ENCODE measurements at places on chromosomes 1 and 21.
A peak's percentile ranks its signal among the peaks of the same experiment; 100 is the strongest.

GRCh38 chr21:43930074-43930847, 65.2 kb downstream of the AGPAT3 start:
- DNase-seq = no peak

GRCh38 chr1:9701665-9702064, 50.1 kb downstream of the PIK3CD start:
- DNase-seq = no peak

- no peak for DNase-seq
These were observed 225.6 kb upstream of the FGGY start for GRCh38 chr1:59071289-59071688.

DNA sequence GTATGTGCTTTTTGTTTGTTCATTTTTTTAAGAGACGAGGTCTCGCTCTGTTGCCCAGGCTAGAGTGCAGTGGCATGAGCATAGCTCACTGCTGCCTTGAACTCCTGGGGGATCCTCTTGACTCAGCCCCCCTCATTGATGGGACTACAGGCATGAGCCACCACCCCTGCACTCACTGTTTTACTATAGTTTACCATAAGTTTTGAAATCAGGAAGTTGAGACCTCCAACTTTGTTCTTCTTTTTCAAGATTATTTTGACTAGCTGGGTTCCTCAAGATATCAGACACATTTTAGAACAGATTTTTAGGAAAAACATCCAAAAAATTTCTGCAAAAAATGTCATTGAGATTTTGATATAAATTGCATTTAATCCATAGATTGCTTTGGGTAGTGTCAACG, 120.4 kb upstream of the FGGY start:
- no peak for DNase-seq

DNA sequence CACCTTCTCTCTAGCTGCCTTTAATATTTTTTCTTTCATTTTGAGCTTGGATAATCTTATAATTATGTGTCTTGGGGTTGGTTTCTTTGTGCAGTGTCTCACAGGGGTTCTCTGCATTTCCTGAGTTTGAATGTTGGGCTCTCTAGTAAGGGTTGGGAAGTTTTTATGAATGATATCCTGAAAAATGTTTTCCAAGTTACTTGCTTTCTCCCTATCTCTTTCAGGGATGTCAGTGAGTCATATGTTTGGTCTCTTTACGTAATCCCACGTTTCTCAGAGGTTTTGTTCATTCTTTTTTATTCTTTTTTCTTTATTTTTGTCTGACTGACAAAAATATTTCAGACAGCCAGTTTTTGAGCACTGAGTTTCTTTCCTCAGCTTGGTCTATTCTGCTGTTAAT, 55.4 kb upstream of the CCDC190 start:
- DNase-seq = no peak

GRCh38 chr1:3054474-3054873, 14.5 kb upstream of the PRDM16 start:
- DNase-seq = no peak

GRCh38 chr1:115326419-115326818, 11.6 kb downstream of the NGF start:
- no peak for DNase-seq

DNA sequence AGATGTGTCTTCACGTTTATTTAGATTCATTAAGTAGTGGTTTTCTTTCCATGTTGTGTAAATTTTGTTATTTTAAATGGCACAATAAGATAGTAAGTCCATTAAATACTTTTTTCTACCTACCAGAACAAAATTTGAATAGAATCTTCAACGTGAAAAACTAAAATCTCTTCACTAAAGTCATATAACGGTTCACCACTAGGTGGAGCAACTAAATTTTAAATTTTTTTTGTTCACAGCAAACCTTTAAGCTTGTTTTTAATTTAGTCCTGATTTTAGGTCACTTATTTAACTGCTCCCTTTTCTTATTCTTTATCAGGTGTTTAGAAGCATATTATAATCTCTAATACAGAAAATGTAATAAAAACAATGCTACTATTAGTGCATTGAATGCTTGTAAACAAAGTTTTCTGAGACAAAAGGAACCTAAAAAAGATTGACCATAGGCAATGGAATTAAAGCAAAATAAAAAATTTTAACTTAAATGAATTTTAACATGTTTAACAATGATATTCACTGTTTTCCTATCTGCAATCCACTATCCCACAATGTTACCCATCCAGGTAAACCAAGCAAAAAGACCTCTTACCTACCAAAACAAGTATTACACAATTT, 28.3 kb upstream of the PKN2 start:
- no peak for DNase-seq

DNA sequence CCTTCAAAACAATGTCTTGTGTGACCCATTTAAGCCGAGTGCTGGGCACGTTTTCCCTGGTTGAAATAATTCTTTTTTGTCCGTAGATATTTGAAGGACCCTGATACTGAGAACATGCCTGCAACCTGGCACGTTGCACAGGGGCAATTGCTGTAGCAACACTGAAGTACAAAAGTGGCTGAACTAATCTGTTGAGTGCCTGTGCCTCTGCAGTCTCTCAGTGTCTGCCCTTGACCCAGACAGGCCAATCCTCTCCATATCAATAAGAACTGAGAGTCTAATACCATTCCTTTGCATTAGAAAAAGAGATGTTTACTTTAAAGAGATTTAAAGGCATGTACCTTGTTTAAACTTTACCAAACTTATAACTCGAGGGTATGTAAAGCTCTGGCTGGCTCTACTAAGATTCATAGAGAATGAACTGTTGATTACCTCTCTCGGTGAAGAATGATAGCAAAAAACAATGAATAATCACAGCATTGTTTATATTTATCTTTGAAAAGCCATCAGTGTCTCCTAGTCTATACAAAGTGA, 2.4 kb downstream of the GREM2 start:
- DNase-seq = no peak

GRCh38 chr1:215023155-215023832, 59.2 kb upstream of the KCNK2 start:
- DNase-seq = no peak

DNA sequence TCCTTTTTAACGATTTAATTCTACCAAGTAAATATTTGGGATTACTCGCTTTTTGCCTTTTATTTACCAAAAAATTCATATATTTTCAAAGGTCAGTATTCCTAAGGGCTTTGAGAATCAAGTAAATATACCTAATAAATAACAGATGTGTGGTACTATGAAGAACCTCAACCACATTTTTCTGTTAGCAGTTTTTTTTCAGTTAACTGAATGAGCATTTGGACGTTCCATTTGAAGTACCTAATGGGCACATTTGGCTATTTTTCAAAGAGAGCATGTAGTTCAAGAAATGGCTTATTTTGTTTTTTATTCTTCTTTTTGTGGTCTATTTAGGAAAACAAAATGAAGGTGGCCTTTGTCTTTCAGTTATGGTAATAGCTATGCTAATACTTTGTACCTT, 253.0 kb downstream of the GPR52 start:
- DNase-seq = no peak

- no peak for DNase-seq
These were observed 6.8 kb downstream of the LAPTM5 start for GRCh38 chr1:30750731-30751291.

GRCh38 chr1:11602981-11603380, 51.2 kb downstream of the FBXO2 start:
- no peak for DNase-seq

DNA sequence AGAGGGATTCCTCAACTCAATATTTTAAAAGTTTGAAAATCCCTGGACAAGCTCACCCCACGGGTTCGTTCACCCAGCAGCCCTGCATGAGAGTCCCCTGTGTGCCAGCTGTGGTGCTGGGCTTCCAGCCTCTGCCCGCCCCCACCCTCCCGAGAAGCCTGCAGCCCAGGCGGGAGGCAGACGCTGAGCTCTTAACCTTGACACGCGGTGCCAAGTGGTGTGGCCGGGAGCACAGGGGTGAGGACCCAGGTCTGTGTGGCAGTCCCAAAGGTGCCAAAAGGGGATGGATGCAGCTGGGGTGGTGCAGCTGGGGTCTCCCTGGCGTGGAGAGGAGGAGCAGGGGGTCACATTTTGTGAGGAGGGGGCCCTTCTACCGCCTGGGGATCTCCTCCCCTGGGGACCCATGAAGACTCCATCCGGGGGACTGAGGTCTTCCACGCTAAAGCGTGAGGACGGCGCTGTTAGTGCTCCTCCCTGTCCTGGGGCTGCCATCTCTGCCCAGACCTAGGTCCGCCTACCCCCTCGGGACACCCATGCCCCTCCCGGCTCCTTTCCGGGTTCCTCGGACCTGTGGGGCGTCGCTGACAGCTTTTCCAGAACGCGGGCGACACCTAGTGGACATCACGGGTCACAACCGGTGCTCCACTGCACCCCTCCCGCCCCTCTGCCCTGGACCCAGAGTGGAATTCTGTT, 12.9 kb downstream of the PLA2G2F start:
- no peak for DNase-seq

DNA sequence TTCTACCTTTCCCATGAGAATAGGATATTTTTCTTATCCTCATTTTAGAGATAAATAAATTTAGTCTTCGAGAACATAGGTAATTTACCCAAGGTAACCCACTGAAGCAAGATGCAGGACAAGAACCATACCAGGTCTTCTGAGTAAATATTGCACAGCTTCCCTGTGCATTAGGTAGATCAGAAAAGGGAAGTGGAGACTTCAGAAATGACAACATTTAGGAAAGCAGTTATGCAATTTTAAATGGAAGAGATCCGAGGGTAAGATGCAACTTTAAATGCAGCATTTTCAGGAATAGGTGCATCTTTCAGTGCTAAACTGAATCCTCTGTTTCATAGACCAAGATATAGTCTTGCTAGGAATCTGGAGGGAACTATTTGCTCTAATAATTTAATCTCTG, 206.4 kb upstream of the SGIP1 start:
- DNase-seq = no peak

GRCh38 chr1:174982971-174983689, 16.6 kb upstream of the CACYBP start:
- no peak for DNase-seq

- DNase-seq = no peak
These were observed 51.7 kb upstream of the NFASC start for GRCh38 chr1:204818998-204819397.

DNA sequence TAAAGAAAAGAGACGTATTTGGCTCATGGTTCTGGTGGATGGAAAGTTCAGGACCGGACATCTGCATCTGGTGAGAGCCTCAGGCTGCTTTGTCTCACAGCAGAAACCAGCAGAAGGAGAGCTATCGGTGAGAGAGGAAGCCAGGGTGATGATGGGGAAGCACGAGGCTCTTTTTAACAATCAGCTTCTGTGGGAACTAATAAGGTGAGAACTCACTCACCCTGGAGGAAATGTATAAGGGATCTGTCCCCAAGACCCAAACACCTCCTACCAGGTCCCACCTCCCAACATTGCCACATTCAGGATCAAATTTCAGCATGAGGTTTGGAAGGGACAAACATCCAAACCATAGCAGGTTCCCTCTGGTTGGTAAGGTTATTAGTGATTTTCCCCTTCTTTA, 32.8 kb downstream of the ASTN1 start:
- no peak for DNase-seq

DNA sequence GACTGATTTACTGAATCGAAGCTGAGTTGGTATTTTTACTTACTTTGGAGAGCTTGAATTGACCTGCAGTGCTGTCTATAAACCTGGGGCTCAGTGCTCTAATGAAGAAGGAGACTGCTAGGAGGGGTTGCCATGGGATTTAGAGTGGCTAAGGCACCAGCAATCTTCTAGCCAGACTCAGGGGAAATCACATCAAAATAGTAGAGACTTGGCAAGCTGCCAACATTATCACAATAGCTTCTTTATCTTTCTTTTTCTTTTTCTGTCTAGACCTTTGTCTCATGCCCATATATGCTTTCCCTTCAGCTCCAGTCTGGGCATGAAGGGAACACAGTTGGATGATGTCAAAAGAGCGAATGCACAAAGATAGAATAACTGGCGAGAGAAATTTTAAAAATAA, 301.1 kb upstream of the DPYD start:
- DNase-seq = no peak

- DNase-seq = no peak
These were observed 44.5 kb downstream of the MARK1 start for GRCh38 chr1:220572416-220572815.

DNA sequence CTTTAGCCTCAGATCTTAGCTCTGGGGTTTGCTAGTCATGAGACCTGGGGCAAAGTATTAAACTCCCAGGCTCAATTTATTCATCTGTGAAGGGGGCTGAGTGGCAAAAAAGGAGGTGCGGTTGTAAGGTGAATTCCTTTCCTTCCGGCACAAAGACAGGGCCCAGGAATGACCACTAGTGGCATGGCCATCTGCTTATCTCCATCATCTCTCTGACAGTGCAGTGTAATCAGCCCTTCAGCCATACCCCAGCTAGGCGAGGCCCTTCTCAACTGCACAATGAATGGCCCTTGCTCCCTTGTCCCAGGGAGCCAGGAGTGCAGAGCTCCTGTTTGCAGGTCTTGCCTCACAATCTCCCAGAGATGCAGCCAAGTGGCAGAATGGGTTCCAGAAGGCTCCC, 5.6 kb upstream of the SLC26A9 start:
- DNase-seq = no peak

GRCh38 chr1:94648225-94649007, 106.9 kb upstream of the F3 start:
- DNase-seq = peak; percentile 80

DNA sequence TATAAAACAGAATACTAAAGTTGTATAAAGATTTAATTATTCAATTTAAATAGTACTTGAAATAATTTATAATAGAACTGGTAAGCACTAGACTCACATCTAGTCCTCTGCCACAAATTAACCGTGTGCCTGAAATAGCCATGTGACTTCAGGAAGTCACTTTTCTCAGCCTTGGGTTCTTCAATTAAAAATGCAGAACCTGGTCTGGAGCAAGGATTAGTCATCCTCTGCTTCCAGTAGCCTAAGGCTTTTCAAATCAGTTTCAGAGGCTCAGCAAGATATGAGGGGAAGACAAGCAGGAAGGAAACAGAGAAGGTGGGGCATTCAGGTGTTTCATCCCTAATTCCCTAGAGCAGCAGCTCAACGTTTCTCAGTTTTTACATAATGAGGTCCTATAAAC, 23.0 kb downstream of the DPH5 start:
- no peak for DNase-seq

GRCh38 chr1:47577303-47578025, 139.6 kb downstream of the FOXD2 start:
- no peak for DNase-seq

DNA sequence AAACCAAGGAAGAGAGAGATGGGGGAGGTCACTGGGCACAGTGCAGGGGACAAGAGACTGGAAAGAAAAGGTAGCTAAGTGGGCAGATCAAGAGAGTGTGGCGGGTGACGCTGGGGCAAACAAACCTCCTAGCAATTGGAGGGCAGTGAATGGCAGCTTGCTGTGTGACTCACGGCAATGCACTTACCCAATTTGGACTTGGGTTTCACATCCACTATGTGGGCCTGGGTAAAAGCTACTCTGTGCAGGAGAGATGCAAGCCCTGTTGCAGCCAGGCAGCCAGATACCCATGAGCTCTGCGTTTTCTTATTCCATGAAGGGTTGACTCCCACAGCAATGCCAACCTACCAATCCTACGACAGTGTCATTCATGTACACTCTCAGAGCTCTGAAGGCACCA, 9.5 kb downstream of the PLXNA2 start:
- no peak for DNase-seq

- no peak for DNase-seq
These were observed 325.3 kb upstream of the ADAMTS5 start for GRCh38 chr21:27292229-27292628.
